Epithelial cell of proximal tubule (primary cell): ENCODE measurements at places on chromosomes 16 and 17.

GRCh38 chr16:55323637-55324271 lies at the start of gene IRX6:
Gene IRX6 (plus strand): TSS chr16:55324203. CDS start chr16:55325092, 889 bp downstream.
- no peak for DNase-seq

DNA sequence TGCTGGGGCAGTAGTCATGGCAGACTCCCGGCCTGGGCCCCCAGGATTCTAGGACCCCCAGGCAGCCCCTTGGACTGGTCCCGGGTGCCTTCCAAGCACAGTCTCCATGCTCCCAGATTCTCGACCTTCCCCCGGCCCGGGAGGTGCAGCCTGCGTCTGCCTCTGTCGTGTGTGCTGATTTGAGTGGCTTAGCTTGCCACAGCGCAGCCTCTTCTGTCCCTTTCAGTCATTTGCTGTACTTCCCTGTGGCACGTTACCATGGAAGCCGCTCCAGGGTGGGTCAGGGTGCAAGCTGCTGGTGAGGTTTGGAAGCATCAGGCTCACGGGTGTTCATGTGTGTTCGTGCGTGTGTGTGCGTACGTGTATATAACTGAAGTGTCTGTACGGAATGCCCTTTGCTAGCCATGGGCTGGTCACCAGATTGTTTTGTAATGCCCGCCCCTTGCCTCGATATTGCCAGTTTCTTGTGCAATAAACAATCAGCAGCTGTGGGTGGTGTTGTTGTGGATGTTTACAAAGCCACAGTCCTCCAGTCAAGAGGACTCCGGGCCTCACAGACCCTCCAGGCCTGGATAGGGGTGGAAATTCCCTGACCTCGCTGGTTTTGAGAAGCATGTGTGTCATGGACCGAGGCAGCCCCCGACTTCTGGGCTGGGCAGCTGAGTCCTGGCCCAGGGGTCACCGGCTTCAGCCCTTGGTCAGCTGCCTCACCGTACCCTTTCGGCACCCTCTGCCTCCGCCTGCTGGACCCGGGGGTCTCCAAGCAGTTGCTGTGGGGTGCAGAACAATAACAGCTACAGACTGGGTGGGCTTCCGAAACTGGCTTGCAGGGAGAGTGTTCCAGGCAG lies 9.7 kb upstream of the CLEC18A start:
- no peak for DNase-seq

GRCh38 chr17:69302682-69303081 lies 24.3 kb downstream of the ABCA5 start:
- DNase-seq: no peak

- DNase-seq: no peak
Observed at GRCh38 chr17:19331134-19331533, 31.4 kb downstream of the B9D1 start.

- no peak for DNase-seq
Observed at GRCh38 chr17:79681101-79681621, 49.6 kb upstream of the ENPP7 start.

DNA sequence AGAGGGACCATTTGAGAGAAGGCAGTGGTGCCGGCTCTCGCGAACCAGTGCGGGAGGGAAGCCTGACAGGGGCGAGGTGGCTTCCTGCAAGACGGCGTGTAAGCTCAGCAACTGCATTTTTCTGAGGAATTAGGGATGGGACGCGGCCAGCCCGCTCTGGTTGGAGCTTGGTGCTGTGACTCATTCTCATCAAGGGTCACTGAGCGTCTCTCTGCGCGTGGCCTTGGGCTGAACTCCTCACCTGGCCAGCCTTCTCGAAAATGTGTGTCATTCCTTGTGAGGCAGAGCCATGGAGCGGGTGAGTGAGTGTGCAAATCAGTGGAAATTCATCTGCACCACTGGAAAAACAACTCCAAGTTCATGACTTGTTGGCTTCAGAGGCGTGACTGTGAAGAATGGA lies 52.8 kb downstream of the NTN1 start:
- no peak for DNase-seq

- no peak for DNase-seq
Observed at GRCh38 chr17:77908501-77908900, 50.0 kb upstream of the TNRC6C start.

- DNase-seq: no peak
Observed at GRCh38 chr17:82332669-82333278, 792 bp downstream of the SECTM1 start.

DNA sequence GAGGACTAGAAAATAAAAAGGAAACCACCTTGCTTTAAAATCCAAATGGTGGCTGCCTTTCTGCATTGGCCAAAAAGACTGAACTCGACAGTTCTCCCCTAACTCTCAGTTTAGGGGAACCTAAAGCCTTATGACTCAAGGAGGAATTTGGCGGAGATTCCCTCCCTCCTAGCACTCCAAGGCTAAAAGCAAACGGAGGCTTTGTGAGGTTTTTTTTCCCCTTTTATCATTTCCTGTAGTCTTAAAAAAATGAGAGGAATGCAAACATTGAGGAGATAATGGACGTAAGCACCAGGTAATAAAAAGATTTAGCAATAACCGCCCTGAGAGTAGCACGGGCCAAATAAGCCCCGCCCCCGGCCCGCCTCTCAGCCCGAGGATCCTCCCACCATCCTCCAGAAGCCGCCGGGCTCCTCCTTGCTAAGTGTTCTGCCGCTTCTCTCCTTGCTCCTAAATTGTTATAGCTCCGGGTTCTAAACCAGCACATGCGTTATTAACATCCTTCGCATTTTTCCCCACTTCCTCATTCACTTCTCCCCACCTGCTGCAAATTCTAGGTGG lies 5.8 kb upstream of the KIFC3 start:
- peak; percentile 66 for DNase-seq

DNA sequence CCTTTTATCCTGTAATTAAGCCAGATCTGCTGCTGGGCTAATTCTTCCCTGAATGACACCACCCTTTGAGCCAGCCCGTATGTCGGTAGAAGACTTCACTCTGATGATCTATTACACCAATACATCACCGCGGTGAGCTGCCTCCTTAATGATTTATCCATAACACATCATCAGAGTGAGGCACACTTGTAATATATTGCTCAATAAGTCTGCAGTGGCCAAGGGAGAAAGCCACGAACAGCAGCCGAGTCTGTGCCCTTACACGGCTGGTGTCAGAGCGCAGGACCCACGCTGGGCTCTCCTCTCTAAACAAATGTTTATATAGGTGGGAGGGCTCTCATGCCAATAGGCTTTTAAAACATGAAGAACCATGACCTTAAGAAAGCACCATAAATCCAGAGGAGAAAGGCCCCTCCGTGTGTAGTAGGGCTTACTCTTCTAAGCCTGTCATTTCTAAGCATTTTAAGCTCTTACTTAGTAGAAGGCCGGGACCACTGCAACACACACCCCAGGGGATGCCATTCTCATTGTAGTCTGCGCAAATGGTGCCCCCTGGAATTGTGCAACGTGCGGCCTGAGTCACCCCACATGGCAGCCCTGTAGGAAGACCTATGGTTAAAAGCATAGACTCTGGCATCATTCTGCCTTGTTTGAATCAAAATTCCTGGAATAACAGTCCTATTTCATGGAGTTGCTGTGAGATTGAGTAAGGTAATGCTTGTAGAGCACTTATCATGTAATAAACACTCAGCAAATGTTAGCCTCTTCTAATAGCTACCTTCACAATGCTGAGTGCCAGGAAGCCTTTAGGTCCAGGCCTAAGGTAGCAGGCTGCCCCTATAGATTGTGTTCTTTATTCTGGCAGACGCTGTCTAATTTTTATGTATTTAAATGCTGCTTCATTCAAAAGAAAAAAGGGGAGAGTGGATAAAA lies 26.1 kb downstream of the MRPS23 start:
- DNase-seq: no peak

GRCh38 chr17:38996660-38997337 lies 29.6 kb upstream of the FBXO47 start:
- no peak for DNase-seq

DNA sequence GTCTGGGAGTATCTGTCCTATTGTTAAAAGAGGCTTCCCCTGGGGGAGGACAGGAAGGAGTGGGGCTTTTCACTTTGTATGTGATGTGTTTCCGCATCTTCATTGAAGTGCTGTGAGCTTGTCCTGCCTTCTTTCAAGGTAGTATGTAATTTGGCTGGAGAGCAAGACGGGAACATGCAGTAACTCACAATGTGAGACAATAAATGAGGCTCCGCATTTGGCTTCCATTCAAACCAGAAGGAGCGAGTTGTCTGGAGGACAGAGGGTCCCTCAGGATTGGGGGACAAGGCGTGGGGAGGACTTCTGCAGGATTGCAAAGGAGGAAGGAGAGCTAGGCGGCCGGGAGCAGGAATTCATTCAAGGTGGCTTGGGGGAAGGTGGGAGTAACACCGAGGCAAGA lies 203.5 kb downstream of the RBFOX3 start:
- no peak for DNase-seq

- no peak for DNase-seq
Observed at GRCh38 chr17:49742166-49742638, 21.7 kb downstream of the FAM117A start.

DNA sequence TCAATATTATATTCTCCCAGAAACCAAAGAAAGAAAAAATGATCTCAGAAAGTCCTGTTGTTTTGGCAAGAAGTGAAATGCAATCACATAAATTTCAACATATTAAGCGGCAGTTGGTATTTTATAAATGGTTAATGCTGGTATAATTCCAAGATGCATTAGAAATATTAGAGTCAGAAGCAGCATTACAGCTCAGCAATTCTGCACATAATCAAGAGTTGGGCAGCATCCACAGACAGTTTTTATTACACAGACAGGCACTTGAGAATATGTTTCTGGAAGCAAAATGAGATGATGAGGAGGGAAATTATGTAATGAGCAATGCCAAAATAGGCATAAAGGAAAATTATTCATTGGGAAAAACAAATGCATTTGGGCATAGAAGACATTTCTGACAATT lies 148.1 kb downstream of the KCNJ2 start:
- no peak for DNase-seq

- DNase-seq: no peak
Observed at GRCh38 chr17:73972056-73972455, 231.4 kb upstream of the RPL38 start.

GRCh38 chr16:67805718-67806427 lies 487 bp downstream of the RANBP10 start:
- no peak for DNase-seq

DNA sequence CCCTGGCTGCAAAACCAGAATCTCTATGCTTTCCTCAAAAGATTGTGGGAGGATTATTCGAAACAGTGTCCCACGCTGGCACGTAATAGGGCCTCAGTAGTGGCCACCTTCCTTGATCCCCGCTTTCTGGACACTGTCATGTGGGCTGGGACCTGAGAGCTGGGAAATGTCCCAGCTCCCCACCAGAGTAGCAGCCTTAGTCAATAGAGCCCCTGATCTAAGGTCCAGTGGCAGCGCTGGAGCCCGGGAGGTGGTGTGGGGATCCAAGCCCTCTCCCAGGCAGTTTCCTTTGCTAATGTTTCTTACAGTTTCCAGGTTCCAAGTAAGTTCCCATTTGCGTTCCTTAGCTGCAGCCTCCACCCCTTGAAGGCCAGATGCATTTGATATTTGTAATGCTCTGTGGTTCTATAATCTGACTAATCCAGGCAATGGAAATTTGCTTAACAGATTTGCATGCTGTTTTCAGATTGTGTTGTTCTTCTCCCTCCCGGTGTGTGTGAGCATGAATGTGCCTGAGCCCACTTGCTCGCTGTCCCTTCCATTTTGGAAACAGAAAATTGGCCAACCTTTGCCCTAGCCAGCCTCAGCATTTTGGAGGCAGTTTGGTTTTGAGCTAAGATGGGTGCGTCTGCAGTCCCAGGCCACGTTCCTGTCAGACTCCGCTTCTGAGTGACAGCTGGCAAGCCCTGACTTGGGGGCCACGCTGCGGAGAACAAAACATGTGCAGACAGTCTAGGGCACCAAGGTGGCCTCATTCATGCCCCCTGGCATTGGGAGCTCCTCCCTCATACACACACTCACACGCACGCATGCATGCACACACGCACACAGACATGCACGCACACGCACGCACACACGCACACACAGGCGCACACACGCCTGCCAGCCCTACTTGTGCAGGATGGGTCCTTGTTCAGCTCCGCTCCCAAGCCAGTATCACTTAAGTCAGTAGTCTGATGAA lies 69.4 kb downstream of the CCDC182 start:
- DNase-seq: no peak

DNA sequence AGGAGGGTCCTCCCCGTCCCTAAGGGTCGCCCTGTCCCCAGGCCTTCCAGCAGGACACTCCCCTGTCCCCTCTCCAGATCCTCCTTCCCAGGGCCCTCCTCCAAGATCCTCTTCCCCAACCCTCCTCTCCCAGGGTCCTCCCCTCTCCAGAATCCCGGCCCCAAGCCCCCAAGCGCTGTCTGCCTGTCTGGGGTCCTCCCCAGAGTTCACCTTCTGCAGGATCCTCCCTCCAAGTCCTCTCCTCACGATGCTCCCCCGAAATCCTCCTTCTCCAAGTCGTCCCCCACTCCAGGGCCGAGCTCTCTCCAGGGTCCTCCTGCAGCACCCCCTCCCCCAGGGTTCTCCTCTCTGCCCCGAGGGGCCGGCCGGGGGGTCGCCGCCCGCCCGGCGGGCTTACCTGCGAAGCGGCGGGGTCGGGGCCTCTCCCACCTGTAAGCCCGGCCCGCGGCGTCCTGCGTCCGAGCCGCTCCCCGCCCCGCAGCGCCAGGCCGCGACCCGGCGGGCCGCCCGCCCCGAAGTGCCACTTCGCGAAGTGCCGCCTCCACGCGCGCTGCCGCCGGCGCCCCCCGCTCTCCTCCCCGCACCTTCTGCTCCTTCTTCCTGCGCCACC lies 678 bp upstream of the BAIAP2 start:
- no peak for DNase-seq

GRCh38 chr16:87963400-87963799 lies 12.2 kb downstream of the BANP start:
- DNase-seq: no peak

- DNase-seq: no peak
Observed at GRCh38 chr17:68085771-68086381, 50.3 kb downstream of the KPNA2 start.

- no peak for DNase-seq
Observed at GRCh38 chr16:62625326-62625725, 589.1 kb upstream of the CDH8 start.

GRCh38 chr17:1906662-1907101 lies 76.9 kb downstream of the RPA1 start:
- no peak for DNase-seq

DNA sequence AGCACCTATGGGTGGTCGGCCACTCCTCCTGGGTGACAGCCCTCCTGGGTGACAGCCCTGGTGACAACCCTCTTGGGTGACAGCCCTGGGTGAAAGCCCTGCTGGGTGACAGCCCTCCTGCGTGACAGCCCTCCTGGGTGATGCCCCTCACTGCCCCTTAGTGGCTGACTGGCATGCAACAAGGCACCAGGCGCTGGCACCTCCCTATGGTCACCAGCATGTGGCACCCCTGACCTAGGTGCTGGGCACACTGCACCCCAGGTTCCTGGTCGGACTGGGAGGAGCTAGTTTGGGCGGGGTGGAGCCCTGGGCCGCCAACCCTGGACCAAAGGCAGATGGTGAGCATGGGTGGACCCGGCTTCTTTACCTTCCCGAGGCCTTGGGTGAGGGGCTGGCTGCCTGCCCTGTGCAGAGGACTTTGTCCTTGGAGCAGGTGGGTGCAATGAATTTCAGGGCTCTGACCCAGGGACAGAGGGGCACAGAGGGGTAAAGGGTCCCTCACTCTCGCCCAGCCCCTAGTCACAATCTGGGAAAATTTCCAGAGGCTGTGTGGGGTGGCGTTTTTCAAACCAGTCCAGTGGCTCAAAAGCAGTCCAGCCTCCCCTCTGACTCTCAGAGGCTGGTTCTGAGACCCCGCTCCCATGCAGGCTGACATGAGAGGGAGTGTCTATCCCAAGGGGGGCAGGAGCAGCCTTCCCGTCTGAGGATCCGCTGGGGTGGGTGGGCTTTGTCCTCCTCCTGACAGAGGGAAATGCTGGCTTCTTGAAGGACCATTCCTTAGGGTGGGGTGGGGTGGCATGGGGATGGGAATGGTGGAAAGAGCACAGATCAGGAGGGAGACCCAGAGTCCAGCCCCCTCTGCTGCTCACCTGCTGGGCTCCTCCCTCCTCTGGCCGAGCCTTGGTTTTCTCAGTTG lies 25.9 kb upstream of the TNFRSF13B start:
- no peak for DNase-seq
